Neural crest cell (in vitro differentiated cells): ENCODE measurements at places on chromosomes 4 and X.
A peak's percentile ranks its signal among the peaks of the same experiment; 100 is the strongest.

GRCh38 chr4:139011225-139011950 lies 4.2 kb upstream of the NOCT start:
- no peak for DNase-seq

GRCh38 chrX:8868070-8868773 lies 67.0 kb upstream of the FAM9A start:
- no peak for DNase-seq

- DNase-seq, result no peak
Measured at GRCh38 chr4:181858741-181859140, 384.5 kb upstream of the TENM3 start.

- DNase-seq, result peak; percentile 29
Measured at GRCh38 chr4:110970642-110971041, 347.8 kb upstream of the PITX2 start.

GRCh38 chr4:157590679-157591078 lies 370.2 kb downstream of the GRIA2 start:
- DNase-seq, result no peak

- DNase-seq, result no peak
Measured at GRCh38 chr4:127641524-127641923, 8.8 kb downstream of the INTU start.

DNA sequence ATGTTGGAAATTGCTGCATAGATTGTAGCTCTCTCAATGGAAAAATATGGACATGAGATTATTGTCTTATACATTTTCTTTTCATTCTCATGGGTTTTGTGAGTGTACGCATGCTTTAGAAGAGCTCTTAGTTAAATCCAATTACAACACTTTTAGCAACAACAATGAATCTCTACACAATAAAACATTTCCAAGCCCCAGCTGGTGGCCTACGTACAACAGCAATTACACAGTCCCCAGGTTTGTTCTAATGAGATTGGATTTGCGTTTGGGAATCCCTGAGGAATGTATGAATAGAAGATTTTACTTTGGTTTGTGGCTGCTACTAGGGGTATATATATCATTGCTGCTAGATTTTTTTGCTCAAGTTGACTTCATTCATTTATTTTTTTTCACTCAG lies 98.6 kb downstream of the FHDC1 start:
- no peak for DNase-seq

GRCh38 chr4:88779431-88779830 lies 81.8 kb upstream of the NAP1L5 start:
- DNase-seq, result no peak

DNA sequence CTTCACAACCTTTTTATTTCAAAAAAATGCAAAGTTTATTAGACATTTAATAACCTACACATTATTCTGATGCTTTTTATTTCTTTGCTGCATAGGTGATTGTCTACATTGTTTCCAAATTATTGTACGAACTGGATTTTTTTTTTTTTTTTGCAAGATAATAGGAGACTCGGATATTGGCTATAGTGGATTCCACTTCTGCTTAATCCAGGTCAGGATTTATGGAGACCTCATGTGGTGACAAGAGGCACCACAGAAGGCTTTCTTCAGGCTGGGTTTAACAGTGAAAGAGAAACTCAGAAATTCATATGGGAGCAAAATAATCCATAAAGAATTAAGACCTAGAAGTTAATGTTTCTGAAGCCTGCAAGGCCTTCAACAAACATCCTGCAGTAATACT lies 2.4 kb upstream of the SLIT2 start:
- DNase-seq, result no peak

DNA sequence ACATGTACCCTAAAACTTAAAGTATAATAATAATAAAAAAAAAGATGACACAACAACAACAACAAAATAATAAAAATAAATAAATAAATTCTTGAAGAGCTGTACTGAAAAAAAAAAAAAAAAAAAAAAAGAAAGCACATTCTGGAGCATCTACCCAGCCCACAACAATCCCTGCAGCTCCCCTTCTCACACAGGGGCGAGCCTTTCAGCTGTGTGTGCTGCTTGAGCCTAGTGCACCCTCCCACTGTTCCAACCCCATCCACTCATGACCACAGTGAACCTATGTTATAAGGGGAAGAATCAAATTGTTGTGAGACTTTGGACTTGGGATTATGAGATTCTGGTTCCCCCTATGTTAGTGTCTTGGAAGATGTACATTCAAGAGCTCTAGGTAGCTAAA lies 161.5 kb upstream of the JADE1 start:
- no peak for DNase-seq

- no peak for DNase-seq
Measured at GRCh38 chrX:40177942-40178715, 80.4 kb upstream of the BCOR start.

DNA sequence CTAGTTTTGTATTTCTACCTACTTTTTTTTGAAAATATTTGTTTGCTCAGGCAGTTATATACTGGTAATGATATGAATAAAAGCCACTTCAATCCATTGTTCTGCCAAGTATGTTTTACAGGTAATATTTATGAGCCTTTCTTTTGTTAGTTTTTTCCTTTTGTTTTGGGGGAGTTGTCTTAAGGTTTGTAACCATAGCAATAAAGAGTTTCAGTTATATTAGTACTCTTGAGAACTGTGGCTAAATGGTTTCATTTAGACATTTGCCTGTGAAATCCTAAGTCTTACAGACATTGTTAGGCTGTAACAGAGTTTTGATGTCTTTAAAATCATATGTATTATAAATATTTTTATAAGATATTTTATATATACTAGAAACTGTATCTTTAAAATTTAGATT lies 150.1 kb downstream of the DIPK2B start:
- no peak for DNase-seq

- DNase-seq, result no peak
Measured at GRCh38 chrX:13511241-13511943, 58.0 kb upstream of the EGFL6 start.

GRCh38 chr4:103496800-103497199 lies 223.0 kb downstream of the TACR3 start:
- DNase-seq, result no peak

- no peak for DNase-seq
Measured at GRCh38 chrX:118347131-118347530, 1.2 kb downstream of the WDR44 start.

GRCh38 chr4:3820016-3820805 lies 54.0 kb downstream of the ADRA2C start:
- DNase-seq, result no peak

DNA sequence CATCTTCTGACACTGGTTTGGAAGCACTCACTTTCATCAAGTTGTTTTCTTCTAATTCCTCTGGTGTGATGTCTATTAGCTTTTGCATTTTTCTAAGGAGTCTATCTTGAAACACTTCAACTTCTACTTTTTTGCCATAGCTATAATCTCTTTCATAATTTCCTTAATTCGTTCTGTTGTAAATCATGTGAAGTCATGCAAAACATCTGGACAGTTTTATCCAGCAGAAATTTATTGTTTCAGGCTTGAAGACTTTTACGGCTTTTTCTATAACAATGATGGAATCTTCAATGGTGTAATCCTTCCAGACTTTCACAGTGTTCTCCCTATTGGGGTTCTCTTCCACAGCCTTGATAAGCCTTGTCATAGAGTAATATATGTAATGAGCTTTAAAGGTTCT lies 74.9 kb upstream of the PABPC4L start:
- DNase-seq, result no peak

- no peak for DNase-seq
Measured at GRCh38 chrX:46634577-46634976, 61.0 kb downstream of the CHST7 start.

DNA sequence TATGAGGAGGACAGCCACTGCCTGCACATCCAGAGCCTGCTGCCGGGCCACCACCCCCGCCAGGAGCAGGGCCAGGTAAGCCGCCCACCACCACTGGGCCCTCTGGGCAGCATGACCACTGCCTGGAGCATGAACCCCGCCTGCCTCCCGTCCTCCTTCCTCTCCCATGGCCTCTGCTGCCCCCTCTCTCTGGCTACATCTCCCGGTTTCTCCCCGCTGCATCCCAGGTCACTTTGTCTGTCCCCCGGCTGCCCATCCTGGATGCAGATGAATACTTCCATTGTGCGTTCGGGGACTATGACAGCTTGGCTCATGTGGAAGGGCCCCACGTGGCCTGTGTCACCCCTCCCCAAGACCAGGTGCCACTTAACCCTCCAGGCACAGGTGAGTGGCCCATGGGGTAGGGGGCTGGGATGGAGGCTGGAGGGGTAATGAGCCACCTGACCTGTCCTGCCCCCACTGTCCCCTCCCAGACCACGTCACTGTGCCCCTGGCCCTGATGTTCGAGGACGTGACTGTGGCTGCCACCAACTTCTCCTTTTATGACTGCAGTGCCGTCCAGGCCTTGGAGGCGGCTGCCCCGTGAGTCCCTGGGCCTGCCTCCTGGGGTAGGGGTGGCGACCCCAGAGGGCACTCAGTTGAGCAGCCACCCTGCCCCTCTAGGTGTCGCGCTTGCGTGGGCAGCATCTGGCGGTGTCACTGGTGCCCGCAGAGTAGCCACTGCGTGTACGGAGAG lies 6.0 kb downstream of the PLXNB3 start:
- no peak for DNase-seq

DNA sequence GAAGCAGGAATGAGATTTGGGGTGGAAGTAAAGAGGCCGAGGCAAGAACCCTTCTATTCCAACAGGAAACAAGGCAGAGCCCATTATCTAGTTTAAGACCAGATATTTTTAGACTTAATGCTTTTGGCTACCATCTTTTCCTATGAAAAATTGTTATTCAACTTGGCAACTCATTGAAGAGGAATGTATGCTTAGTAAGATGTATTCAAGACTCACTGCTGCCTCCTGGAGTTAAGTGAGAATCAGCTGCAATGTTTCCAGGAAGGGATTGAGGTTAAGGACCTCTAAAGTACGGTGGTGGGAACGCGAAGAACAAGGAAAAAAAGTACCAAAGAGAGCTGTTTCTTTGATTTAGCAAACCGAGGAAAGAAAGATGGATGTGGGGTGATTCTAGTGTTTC lies 89.1 kb downstream of the RAPGEF2 start:
- DNase-seq, result no peak

DNA sequence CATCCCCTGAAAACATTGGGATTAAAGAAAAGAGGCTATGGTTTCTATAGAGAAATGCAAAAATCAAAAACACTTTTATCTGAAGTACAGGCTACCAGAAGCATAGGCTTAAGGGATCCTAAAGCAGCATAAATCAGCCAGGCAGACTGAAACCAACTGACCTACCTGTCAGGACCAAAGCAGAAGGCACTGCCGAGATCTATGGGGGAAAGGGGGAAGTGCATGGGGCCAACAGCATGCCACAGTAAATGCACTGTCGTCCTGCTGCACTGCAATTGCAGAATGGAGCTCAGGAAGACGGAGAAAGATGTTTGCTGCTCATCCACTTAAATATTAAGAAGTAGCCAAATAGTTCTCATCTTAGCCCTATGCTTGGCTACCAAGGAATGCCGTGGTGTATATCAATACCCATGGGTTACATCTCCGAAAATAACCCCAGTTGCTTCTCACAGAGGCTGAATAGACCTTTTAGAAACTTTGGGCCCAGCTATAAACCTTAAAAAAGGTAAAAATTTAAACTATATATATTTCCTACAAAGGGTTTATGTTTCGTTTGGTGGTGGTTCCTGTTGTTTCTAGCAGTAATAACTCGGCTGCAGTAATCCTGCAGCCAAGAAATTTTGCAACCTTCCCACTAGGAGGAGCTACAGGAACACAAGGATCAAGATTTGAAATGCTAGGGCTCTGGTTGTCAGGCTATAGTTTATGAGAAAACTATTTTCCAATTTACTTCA lies 312.2 kb upstream of the DIAPH2 start:
- DNase-seq, result peak; percentile 1

GRCh38 chr4:185339941-185340340 lies 55.8 kb downstream of the LRP2BP start:
- DNase-seq, result no peak

DNA sequence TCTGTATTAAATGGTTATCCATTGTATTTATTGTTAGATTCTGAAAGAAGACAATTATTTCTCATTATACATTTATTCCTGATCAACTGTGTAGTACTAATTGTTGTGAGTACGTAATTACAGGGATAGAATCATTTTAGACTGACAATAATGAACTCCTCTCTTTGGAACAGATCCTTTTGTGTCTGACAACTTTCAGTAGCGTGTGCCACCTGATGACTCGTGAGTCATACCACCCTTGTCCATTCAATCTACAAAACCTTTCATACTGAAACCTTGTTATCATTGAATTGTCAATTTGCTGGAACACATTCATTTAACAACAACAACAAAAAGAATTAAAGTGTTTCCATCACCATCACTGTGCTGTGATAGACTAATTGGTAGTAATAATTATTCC lies 602.7 kb upstream of the PCDH7 start:
- DNase-seq, result no peak

- no peak for DNase-seq
Measured at GRCh38 chr4:16952896-16953630, 54.6 kb upstream of the LDB2 start.

- no peak for DNase-seq
Measured at GRCh38 chr4:41795796-41796385, 47.4 kb upstream of the PHOX2B start.

DNA sequence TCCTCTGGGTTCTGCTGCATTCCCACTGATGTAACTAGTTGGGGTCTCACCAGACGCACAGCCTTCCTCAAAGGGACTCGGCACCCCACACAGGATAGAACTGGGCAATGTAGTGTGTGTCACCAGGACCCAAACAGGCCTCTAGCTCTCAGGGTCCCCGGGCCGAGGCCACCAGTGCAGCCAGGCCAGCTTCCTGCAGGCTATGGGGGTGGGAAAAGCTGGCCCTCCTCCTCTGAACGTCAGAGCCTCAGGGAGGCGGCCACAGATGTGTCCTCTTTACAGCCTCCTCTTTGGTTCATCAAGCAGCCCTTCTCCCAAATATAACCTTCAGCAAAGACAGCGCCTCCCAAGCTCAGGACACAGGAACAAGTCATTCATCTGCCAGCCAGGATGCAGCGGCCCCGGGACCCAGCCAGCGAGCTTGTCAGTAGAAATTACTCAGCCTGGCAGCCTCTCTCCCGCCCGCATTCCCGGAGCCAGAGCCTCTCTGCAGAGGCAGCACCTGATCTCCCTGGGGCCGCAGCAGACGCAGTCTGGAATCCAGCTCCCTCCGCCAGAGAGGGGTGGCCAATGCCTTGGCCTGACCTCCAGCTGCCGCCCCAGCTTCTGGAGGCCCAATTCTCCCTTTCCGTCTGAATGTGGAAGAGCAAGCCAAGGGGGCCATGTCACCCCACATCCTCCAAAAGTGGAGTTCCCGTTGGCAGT lies 288.5 kb downstream of the FBXW7 start:
- no peak for DNase-seq

DNA sequence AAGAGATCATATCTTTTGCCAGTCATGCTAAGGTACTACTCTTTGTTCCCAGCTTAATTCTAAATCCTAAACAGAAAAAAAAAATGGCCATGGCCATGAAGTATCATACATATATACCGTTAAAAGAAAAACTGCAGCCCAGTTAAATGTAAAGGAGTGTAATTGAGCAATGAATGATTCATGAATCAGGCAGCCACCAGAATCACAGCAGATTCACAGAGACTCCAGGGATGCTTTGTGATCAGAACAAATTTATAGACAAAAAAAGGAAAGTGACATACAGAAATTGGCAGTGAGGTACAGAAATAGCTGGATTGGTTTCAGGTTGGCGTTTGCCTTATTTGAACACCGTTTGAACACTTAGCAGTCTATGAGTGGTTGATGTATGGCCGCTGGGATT lies 42.1 kb upstream of the PDGFC start:
- no peak for DNase-seq
